ENCODE measurements at places on chromosomes 2 and 18. TPM values are rescaled to one million over a fixed set of nuclear protein-coding genes. Genes with fewer than 3 reads are reported as not detected.
A peak's percentile ranks its signal among the peaks of the same experiment; 100 is the strongest.

Gene TUBA3E
- total RNA-seq = not detected

Gene CXCR1
- not detected for total RNA-seq

GRCh38 chr2:219169930-219170654, at the start of gene SLC23A3:
Gene SLC23A3, minus strand, starts transcription at chr2:219170029. Its CDS starts 45 bp downstream, at chr2:219169984.
- DNase-seq = no peak

DNA sequence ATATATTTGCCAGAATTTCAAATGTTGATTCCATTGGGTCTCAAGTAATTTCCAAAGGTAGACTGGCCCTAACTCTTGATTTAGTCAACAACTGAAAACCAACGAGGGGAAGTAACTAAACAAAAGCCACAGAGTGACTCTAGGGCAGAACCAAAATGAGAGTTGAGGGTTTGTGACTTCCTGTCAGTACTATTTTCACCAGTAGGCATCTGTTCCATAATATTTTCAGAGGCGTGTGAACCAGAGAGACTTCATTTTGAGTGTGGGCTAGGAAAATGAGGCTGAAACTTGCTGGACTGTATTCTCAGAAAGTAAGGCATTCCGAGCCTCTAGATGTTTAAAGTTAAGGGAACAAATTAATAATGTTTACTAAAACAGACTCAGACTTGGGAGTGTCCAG, 70.6 kb downstream of the GDF7 start:
- no peak for DNase-seq

Gene CCDC121
- total RNA-seq = 1.7 TPM

Gene KIF1A
- 0.07 TPM for total RNA-seq

DNA sequence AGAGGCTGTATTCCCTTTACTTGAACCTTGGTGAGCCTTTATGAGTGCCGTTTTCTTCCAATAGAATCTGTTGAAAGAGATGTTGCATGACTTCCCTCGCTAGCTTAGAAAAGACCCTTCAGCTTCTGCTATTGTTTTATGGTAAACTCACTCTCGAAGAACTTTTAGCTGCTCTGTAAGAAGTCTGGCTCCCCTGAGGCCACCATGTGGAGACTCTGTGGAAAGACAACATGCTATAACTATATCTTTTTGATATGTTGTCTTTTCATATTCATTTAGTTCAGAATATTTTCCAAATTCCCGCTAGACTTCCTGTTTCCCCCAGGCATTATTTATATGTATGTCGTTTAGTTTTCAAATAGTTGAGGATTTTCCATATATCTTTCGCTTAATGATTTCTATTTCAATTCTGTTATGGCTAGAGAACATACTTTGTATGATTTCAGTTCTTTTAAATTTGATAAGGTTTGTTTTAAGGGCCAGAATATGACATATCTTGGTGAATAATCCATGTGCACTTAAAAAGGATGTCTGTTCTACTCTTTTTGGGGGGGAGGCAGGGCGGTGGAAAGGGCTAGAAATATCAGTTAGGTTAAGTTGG, 64.1 kb downstream of the PTPN4 start:
- DNase-seq = peak; percentile 22

Data from pulmonary artery endothelial cell (primary cell).